Right forelimb (tissue), 1 donor: ENCODE measurements at places on chromosomes 2 and 18.

DNA sequence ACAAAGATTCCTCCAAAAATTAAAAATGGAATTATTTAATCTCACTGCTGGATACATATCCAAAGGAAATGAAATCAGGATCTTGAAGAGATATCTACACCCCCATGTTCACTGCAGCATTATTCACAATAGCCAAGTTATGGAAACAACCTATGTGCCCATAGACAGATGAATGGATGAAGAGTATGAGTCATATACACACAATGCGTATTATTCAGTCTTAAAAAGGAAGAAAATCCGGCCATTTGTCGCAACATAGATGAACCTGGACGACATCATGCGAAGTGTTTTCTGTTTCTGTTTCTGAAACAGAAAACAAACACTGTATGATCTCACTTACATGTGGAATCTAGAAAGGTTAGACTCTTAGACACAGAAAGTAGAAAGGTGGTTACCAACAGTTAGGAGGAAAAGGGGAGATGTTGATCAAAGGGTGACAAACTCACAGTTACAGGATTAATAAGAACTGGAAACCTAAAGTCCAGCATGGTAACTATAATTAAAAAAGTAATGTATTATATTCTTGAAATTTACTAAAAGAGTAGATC is 87.8 kb upstream of the ERBB4 start:
- no peak for DNase-seq

DNA sequence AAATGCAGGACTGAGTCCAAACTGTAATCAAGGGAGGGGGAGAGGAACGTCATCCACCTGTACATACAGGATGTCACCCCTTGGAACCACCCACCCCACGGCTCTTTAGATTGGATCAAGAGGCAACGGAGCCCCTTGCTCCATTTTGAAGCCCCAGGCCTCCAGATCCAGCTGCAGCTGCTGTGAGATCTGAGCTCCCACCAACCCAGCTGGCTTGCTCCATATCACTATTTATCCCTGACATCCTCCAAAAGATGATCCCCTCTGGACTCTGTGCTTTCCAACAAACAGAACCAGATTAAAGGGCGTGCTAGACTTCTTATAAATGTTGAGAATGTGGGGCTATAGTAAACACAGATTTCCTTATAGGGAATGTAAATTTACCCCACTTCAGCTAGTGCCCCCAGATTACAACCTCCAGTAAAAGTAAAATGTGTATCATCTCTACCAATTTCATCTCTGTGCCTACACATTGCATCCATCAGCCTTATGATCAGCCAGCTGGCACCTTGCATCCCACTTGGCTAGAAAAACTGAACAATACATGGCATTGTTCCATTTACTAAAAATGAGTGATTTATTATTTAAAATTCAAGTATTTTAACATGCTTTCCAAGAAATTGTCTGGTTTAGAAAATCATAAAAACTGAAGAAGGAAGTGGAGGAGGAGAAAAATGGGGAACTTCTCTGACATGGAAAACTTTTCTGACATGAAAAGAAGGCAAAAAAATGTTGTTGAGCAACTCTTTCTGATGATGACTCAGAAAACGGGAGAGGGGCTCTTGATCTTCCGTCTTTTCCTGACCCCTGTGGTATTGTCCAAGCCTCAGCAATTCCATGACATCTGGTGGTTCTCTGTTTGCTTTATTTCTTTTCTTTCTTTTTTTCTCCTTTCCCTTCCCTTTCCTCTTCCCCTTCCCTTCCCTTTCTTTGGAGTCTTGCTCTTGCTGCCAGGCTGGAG is 262.6 kb upstream of the THUMPD2 start:
- peak; percentile 48 for DNase-seq

- DNase-seq = no peak
Measured at GRCh38 chr18:75502286-75502685, 74.8 kb upstream of the SMIM21 start.

DNA sequence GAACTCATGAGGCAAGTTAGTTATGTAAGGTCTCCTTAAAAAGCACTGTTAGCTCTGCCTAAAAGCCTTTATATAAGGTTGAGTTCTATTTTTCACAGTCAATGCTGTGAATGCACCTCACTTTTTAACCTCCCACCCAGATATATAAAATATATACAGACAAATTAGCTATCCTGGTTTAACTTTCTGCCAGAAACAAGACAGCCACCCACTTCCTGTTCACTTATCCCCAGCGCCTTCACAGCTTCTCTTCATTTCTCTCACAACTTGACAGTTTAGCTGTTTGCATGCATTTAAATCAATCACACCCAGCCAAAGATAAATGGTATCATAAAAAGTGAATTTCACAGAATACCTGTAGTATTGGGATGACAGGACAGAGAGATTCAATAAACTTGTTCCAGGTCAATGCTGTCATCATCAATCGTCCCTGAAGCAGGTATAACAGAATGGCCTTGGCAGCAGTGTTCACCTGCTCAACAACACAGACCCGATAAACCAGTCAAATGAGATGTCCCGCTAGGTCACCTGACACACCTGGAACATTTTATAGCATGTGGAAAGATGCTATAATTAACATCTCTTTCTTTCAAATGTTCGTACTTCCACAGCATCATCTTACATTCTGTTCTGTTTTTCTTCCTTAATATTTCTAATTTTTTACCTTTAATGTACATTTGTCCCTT is 55.7 kb downstream of the RTTN start:
- no peak for DNase-seq

GRCh38 chr2:183490914-183491313 is 366.7 kb downstream of the NUP35 start:
- DNase-seq = peak; percentile 57

GRCh38 chr2:3617198-3617890 is 22.4 kb downstream of the COLEC11 start:
- DNase-seq = no peak
